Mesenchymal stem cell (in vitro differentiated cells and primary cell): ENCODE measurements at places on chromosomes 2 and 18.

DNA sequence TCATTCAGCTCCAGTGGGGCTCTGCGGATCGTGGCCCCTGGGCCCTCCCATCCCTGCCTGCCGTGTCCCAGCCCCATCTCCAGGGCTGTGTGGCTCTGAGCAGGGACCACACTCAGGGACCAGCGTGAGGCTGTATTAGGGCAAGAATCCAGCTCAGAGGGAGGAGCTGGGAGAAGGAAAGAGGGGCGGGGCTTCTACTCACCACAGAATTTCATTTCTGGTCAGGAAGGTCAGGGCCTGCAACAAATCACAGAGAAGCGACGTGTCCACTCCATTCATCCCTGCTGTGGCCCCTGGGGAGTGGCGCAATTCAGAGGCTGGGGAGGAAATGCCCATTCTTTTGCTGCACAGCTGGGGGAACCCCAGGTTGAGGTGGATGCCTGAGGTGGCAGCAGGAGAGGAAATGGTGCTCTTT lies 828 bp downstream of the CIB4 start:
- H3K27me3 ChIP-seq, result peaks cover 64% of the 10 kb centered on the region
- DNase-seq, result peak; percentile 93
- H3K27ac ChIP-seq, result no peak overlapping the region
- H3K4me3 ChIP-seq, result no peak overlapping the region
- no peaks in the 10 kb centered on the region for H3K36me3 ChIP-seq
- peaks cover 4% of the 10 kb centered on the region for H3K4me1 ChIP-seq

DNA sequence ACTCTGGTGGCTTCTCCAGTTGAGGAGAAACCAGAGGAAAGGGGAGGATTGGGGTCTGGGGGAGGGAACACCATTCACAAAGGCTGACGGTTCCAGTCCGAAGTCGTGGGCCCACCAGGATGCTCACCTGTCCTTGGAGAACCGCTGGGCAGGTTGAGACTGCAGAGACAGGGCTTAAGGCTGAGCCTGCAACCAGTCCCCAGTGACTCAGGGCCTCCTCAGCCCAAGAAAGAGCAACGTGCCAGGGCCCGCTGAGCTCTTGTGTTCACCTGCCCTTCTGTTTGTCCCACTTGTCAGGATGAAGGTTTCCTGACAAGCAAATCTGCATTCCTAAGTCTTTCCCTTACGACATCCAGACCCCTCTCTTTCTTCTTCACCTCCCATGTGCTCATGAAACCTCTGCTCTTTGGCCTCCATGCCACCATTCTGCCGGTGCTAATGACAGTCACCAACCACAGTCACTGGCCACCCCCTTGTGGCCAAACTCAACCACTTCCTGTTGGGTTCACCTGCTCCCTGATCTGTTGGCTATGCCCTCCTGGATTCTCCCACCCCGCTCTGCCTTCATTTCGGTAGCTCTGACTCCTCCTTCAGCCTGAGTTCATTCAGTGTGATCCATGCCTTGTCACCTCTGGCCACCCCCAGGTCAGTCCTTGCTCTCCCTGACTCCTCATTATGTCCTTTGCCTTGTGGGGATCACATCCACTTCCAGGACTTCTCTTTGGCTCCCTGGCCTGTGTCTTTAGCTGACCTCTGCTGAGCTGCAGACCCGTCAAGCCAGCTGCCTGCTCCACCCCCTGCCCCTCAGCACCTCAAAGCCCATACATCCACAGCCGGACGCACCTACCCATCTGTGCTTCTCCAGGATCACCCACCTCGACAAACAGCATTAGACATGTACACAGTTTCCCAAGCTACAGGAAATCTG lies 17.6 kb downstream of the EMX1 start:
- no peak for DNase-seq
- peaks cover 56% of the 10 kb centered on the region for H3K27me3 ChIP-seq
- H3K36me3 ChIP-seq, result peaks cover 3% of the 10 kb centered on the region
- peaks cover 25% of the 10 kb centered on the region for H3K4me1 ChIP-seq

DNA sequence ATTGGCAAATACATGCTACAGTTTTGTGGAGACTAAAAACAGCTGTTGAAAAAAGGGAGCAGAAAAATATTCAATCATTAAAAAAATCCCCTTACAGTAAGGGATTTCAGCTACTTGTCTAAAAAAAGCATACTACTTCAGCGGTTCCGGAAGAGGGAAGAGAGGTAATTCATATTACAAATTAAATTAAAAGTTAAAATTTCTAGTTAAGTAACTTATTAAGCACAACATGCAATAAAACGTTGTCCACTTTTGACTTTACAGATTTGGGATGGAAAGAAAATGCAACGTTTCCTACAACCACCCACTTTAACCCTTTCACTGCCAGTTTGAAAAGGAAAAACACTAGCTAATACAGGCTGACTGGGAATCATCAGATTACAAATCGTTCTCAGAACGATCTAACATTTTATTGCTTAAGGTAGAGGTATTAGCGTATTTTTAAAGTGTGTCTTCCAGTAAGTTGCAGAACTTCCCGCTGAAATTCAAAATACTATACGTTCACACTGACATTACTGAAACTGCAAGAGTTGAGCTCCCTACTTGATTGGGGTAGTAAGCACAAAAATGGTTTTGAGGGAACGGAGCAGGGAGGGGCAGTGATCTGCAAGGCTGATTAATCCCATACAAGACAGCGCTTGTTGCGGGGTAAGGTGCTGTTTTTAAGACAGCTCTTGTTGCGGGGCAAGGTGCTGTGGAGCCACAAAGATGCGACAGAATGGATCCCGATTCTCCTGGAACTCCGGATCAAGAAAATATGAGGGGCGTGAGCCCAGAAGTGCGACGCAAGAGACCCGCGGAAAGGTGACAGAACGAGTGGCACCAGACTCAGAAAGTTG lies 743 bp downstream of the HADHA start:
- peak overlapping the region; percentile 96 for H3K27ac ChIP-seq
- no peaks in the 10 kb centered on the region for H3K36me3 ChIP-seq
- peak overlapping the region; percentile 83 for H3K4me3 ChIP-seq
- DNase-seq, result peak; percentile 62

DNA sequence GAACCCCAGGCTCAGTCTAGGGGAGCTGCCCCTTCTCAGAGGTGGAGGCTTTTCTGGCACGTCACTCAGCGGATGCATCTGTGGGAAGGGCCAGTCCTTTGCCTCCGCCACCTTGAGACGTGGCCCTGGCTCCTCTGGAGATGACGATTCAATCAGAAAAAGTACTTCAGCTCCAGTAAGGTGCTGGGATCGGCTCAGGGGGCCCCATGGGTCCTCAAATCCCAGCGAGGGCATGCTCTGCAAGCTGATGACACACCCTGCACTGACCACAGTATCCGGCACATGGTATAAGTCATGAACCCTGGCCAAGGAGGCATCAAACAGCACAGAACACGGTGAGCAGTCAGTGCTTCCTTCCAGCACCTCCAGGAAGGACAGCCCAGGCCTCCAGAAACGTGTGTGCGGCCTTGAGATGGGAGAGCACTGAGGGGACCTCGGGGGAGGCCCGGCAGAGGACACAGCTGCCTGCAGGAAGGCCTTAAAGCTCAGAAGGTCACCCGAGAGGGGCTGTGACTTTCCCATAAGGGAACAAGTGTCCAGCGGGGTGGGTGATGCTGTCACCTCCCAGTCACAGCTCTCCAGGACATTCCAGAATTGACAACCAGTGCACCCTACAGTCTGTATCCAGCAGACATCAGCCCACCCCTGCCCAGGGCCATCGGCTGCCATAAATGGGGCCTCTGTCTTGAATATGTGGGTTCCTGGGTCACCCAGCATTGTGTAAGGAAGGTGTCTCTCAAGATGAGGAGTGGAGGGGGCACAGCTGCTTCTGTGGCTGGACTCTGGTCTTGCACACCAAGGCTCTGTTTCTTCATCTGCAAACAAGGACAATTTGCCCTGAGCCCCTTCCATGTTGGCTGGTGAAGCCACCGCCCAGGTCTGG lies 205.8 kb downstream of the NDUFA10 start:
- no peaks in the 10 kb centered on the region for H3K27me3 ChIP-seq
- H3K4me3 ChIP-seq, result no peak overlapping the region
- no peak for DNase-seq

DNA sequence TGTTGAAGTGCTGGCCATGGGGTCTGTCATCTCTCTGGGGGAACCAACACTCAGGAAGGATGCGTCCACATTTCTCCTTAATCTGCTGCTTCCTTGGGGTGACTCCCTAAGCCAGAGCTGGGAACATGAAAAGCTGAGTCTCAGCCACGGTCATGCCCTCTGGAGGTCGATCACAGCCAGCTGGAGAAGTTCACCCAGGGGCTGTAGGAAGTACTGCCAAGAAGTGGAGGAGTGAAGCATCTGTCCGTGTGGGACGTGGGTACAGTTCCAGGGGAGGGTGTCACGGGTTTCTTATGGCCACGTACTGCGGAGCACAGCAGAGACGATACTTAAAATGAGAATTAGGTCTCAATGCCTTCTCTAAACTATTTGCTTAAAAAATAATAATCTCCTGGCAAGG lies 42.4 kb upstream of the IGFBP2 start:
- peaks cover 54% of the 10 kb centered on the region for H3K27me3 ChIP-seq
- no peaks in the 10 kb centered on the region for H3K36me3 ChIP-seq

DNA sequence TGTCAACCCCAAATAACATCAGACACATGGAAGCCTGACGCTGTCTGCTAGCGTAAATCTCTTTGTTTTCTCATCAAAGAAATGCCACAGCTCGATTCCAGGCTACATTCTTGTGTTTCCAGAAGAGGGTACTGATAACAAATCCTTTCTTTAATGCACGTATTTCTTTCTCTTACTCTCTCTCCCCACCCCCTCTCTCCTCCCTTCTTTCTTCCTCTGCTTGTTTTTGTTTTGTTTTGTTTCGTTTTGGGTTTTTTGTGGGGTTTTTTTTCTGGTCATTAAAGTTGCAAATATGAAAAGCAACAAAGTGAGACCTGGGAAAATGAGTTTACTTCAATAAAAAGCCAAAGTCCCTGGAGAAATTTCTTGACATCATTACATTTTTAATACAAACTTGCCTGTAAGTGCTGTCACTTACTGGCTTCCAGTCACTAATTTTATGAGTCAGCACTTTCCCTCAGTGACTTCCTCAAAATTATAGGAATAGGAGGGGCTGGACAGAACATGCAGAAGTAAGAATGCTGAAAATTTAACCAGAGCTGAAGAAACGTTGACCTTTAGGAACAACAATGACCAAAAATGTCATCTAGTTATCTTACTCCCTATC lies 106.7 kb upstream of the NABP1 start:
- H3K27ac ChIP-seq, result peak overlapping the region; percentile 28
- no peaks in the 10 kb centered on the region for H3K27me3 ChIP-seq
- H3K4me1 ChIP-seq, result peaks cover 1% of the 10 kb centered on the region
- H3K4me3 ChIP-seq, result no peak overlapping the region
- peak; percentile 50 for DNase-seq
- H3K36me3 ChIP-seq, result no peaks in the 10 kb centered on the region
